NCI-H748 treated with DMSO at 0.1 percent for 48 hours (cell line): ENCODE measurements at places on chromosomes 1 and 21.

- no peak for DNase-seq
These were observed 35.3 kb downstream of the SLC19A1 start for GRCh38 chr21:45506836-45507522.

- DNase-seq, result no peak
These were observed 494.0 kb downstream of the KCNT2 start for GRCh38 chr1:196114193-196114592.

- DNase-seq, result no peak
These were observed 60.2 kb downstream of the NDUFS5 start for GRCh38 chr1:39086386-39086785.

DNA sequence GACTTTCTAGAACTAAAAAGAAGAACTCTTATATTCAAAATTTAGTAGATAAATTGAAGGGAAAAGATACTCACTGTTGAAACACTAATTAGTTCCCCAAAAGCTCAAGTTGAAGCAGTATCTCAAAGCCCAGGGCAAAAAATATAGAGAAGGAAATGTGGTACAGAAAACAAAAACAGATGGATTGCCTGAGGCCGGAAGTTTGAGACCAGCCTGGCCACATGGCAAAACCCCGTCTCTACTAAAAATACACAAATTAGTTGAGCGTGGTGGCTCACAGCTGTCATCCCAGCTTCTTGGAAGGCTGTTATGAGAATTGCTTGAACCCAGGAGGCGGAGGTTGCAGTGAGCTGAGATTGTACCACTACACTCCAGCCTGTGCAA lies 36.0 kb downstream of the FAM177B start:
- DNase-seq, result no peak

GRCh38 chr1:98839840-98840239 lies 164.8 kb downstream of the PLPPR5 start:
- no peak for DNase-seq

GRCh38 chr1:205676597-205676996 lies 3.7 kb downstream of the SLC45A3 start:
- no peak for DNase-seq

DNA sequence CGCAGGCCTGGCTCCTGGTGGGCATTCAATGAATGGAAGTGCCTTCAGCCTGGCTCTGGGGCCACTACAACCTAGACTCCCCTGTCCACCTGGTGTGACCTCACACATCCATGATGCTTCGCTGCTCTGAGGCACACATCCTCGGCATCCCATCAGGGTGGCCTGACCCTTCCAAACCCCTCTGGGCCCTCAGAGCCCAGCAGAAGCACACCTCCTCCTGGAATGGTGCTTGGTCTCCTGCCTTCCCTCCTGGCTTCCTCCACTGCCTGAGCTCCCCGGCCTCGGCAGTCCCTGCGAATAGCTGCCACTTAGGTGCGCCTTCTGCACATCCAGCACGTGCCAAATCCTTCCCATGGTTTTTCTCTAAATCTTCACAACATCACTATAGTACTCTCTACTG lies 133.8 kb downstream of the GLIS1 start:
- DNase-seq, result no peak

- no peak for DNase-seq
These were observed 739 bp upstream of the IFI6 start for GRCh38 chr1:27672750-27673112.

- no peak for DNase-seq
These were observed 80.8 kb downstream of the LRRC7 start for GRCh38 chr1:69648486-69648885.

DNA sequence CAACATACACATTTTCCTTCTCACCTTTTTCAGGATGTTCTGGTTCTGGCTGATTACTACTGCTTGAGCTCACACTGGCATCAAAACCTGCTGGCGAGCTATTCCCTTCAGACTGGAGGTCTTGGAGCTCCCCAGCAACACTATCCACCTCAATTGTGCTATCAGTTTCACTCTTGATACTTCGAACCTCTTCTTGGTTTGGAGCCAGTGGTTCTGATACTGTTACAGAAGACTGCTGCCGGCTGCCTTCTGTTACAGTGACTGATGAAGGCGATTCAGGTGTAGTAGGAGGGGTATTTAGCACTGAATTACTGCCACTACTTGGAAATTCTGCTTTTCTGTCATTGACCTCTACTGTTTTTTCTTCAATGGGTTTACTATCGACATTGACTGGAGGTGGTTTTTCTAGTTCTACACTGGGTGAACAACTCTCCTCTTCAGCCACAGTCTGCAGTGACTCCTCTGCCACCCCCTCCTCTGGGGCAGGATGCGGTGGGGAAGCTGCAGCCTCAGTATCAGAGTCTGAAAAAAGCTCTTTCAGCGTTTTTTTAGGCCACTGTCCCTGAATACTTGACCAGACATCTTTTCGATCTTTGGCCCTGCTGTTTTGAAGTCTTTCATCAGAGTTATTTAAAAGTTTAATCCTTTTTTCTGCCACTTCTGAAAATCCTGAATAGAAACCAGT lies 20.7 kb upstream of the RBM34 start:
- no peak for DNase-seq

GRCh38 chr1:175433532-175434282 lies 241.1 kb upstream of the KIAA0040 start:
- DNase-seq, result no peak

DNA sequence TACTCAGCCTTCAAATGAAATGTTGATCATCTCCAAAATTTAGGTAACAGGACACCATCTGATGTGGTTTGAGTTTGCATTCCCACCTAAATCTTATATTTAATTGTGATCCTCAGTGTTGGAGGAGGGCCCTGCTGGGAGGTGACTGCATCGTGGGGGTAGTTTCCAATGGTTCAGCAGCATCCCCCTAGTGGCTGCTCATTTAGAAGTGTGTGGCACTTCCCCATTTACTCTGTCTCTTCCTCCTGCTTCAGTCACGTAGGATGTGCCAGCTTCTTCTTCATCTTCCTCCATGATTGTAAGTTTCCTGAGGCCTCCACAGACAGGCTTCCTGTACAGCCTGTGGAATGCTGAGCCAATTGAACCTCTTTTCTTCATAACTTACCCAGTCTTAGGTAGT lies 731.2 kb downstream of the USP25 start:
- DNase-seq, result no peak
